ENCODE measurements at places on chromosomes 5 and 9.

- no peak for DNase-seq
Observed at GRCh38 chr5:126438267-126438666, 15.1 kb downstream of the GRAMD2B start.

- DNase-seq: no peak
Observed at GRCh38 chr9:132154863-132155567, 6.8 kb upstream of the NTNG2 start.

GRCh38 chr5:139566611-139567010, 5.5 kb downstream of the UBE2D2 start:
- DNase-seq: no peak

DNA sequence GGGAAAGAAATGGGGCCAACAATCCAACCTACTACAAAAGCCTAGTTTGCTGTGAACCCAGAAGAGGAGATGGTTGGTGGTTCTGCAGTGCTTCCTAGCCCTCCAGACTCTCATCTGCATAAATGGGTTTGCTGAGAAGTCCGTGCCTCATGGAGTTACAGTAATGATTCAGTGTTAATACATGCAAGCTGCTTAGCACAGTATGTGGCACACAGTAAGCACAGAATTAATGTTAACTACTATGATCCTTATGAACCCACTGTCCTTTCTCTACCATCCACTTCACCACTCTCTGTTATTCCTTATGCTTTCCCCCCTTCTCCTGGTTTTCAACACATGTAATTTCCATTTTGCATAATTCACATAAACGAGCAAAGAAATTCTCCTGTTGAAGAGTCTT, 100.0 kb downstream of the ACTBL2 start:
- DNase-seq: no peak

GRCh38 chr9:134568811-134569210, 72.8 kb upstream of the COL5A1 start:
- no peak for DNase-seq

GRCh38 chr5:127754259-127754658, 51.1 kb downstream of the CCDC192 start:
- DNase-seq: no peak

GRCh38 chr5:38060354-38060753, 198.0 kb upstream of the EGFLAM start:
- DNase-seq: no peak

- no peak for DNase-seq
Observed at GRCh38 chr5:59264639-59265245, 628.8 kb downstream of the PDE4D start.

GRCh38 chr5:39870137-39870536, 445.4 kb upstream of the DAB2 start:
- no peak for DNase-seq

GRCh38 chr5:91272858-91273257, 110.3 kb downstream of the ARRDC3 start:
- no peak for DNase-seq

DNA sequence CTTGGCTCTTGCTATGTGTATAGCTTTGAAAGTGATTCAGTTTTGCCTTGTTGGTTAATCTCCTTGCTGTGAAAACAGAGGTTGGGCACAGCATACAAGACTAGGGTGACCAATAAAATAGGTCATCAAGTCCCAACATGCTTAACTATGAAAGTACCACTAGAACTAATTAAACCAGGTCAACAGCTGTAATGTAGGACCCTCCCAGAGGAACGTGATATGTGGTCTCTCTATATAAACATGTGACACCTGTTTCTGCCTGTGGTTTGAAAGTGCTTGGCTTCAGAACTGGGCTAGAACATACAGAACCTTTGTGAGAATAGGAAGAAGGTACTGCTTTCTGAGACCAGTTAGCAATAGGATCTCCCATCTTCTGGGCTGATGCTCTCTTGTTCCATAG, 297.1 kb downstream of the FBXL7 start:
- no peak for DNase-seq

DNA sequence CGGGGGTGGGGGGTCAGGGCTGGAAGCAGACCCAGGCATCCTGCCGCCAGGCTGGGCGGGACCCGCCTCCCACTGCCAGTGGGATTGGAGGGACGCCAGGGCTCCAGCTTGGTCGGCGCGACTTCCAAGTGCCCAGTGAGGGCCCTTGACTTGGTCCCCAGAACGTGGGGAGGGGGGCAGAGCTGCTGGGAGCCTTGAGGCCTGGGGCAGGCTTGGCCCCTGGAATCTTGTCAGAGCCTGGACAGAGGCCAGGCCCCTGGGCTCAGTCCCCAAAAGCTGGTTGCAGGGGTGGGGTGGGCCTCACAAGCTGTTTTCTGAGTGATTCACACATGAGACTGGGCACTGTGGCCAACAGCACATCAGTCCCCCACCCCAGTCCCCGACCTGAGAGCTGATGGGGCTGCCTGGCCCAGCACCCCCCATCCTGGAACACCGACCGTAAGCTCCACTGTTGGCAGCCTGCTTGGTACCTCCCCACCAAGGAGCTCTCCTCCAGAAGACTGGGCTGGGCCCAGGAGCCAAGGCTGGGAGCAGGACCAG, 526 bp downstream of the CLIC3 start:
- no peak for DNase-seq

DNA sequence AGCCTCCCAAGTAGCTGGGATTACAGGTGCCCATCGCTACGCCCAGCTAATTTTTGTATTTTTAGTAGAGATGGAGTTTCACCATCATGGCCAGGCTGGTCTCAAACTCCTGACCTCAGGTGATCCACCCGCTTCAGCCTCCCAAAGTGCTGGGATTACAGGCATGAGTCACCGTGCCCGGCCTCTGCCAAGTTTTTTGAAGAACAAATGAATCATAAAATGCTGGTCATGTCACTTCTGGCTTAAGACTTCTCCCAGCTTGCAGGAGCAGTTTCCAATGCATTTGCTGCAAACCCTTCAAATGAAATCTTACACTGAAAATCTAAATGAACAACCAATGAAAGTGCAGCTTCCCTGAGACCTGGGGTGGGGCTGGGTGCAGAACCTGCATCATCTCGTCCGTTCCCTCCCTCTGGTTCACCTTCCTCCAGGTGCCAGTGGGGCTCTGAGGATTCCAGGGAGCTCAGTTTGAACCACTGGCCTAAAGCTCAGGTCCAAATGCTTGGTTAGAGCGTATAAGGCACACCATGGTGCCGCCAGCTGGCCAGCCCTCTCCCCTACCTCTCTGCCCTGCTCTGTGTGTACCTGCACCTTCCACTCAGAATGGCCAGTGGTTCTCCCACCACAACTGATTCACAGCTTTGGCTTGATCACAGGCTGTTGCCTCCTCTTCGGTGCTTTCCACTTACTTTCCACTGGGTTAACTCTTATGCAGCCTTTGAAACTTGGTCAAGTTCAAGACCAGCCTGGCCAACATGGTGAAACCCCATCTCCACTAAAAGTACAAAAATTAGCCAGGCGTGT, 39.8 kb upstream of the FUBP3 start:
- no peak for DNase-seq

- no peak for DNase-seq
Observed at GRCh38 chr9:136665111-136665703, 2.5 kb downstream of the EGFL7 start.

DNA sequence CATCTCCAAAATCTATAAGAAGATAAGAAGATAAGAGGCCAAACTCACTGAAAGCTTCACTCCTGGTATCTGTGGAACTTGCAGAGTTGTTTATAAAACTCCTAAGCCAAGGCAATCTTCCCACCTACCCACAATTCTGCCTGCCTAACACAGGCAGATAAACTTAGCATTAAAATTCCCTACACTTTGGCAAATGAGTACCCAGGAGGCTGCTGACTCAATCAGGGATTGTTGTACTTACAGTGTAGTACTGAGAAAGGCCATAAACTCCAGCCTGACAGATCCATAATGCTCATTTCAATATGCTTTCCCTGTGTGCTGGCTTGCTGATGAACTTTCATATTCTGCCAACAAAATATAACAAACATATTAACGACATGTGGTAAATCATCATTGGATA, 725.2 kb downstream of the BRINP1 start:
- DNase-seq: no peak

- DNase-seq: no peak
Observed at GRCh38 chr9:136732444-136733178, 10.1 kb downstream of the LCN10 start.

DNA sequence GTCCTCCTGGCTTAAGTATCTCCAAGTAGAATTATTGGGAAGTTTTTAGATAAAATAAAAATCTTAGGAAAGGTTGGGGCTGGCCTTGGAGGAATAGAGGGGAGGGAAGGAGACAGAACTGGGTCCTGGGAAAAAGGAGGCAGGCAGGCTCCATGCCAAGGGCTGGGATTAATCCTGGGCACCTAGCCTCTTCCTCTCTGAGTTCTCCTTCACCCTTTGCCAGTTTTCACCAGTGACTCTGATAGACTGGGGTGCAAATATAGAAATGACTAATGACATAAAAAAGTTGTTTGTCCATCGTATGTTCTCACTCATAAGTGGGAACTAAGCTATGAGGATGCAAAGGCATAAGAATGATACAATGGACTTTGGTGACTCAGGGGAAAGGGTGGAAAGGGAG, 81.9 kb downstream of the RMI1 start:
- DNase-seq: no peak

- no peak for DNase-seq
Observed at GRCh38 chr5:93717162-93717561, 24.2 kb downstream of the POU5F2 start.
